GM12878 (cell line): ENCODE measurements at places on chromosomes 7 and 10. TPM values are rescaled to one million over a fixed set of nuclear protein-coding genes. Genes with fewer than 3 reads are reported as not detected.

Gene CREM
- 50.5 and 51.3 TPM in 2 replicates for total RNA-seq

Gene SLC39A12
- 0.64 and 0.67 TPM in 2 replicates for total RNA-seq

GRCh38 chr7:33781796-33782195, 123.5 kb upstream of the BMPER start:
- H3K36me3 ChIP-seq: no peaks in the 10 kb centered on the region
- H3K4me3 ChIP-seq: no peak overlapping the region
- no peaks in the 10 kb centered on the region for H3K4me1 ChIP-seq
- H3K27ac ChIP-seq: no peak overlapping the region
- DNase-seq: no peak

DNA sequence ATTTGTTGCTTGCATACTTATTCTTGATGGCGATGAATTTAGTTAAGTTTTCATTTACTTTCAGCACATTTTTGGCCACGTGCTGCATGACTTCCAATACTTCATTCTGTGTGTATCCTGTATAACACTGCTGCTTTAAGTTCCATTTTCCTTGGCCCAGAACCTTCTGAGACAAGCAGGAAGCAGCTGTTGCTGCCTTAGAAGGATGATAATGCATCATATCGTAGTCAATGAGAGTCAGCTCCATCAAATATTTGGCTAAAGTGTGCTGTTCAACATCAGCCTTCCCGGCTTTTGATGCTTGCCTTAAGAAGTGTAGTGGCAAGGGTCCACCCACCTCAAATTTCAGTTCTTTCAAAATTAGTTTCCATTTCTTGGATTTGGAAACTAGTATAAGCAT, 59.2 kb upstream of the GLCCI1 start:
- no peak overlapping the region for H3K27ac ChIP-seq
- H3K4me3 ChIP-seq: no peak overlapping the region
- H3K27me3 ChIP-seq: no peaks in the 10 kb centered on the region
- no peaks in the 10 kb centered on the region for H3K4me1 ChIP-seq
- H3K36me3 ChIP-seq: no peaks in the 10 kb centered on the region

- no peak overlapping the region for H3K27ac ChIP-seq
- H3K36me3 ChIP-seq: no peaks in the 10 kb centered on the region
- peaks cover 5% of the 10 kb centered on the region; the same call in 1 of the 2 replicates for H3K27me3 ChIP-seq
- DNase-seq: no peak
These were observed 52.3 kb downstream of the RBM20 start for GRCh38 chr10:110696436-110696835.

DNA sequence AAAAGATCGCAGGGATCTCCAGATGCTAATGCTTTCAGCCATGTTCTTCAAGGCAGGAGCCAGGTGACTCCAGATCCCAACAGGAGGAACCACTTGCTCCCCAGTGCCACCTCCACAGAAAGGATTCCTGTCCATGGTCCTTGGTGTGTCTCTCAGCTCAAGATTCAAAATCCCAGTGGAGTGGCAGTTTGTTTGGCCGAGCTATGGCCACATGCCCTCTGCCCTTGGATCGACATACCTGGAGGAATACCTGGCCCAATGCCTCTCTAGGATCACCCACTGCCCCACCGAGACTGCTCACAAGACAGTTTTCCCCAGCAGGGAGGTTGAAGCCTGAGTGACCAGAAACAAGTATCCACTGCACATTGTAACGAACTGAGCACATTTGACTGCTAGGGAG, 3.9 kb upstream of the GPRIN2 start:
- peaks cover 4% of the 10 kb centered on the region for H3K27me3 ChIP-seq
- H3K4me3 ChIP-seq: no peak overlapping the region
- no peak for DNase-seq
- no peaks in the 10 kb centered on the region for H3K36me3 ChIP-seq
- H3K27ac ChIP-seq: no peak overlapping the region

DNA sequence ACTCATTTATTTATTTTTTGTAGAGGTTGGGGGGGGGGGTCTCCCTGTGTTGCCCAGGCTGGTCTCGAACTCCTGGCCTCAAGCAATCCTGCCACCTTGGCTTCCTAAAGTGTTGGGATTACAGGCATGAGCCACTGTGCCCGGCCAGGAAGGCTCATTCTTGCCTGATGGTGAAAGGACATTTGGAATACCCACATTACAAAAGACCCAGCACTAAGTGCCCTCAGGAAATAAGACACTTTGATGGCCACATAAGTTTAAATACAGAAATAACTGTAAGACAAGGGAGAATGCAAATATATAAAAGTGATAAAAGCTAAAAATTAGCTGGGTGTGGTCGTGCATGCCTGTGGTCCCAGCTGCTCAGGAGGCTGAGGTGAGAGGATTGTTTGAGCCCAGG, 8.0 kb upstream of the SERPINE1 start:
- no peak overlapping the region for H3K27ac ChIP-seq
- H3K4me1 ChIP-seq: peaks cover 4% of the 10 kb centered on the region
- H3K27me3 ChIP-seq: no peaks in the 10 kb centered on the region
- H3K4me3 ChIP-seq: no peak overlapping the region
- H3K36me3 ChIP-seq: no peaks in the 10 kb centered on the region

DNA sequence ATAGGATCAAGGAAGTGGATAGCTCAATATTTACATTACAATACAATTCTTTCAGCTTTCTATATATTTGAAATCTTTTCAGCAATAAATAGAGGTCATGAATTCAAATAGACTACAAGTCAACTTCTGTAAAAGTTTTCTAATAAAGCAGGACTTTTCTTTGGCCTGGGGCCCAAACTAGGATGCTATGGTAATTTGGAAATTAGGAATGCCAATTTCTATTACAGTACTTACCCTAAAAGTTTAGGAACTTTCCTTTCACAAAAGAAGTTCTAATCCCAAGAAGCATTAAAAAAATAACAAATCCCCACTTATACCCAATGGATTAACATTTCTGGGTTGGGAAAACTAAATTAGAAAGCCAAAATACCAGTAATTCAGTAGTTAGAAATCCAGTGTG, 40.5 kb downstream of the SLC39A12 start:
- peaks cover 6% of the 10 kb centered on the region for H3K4me1 ChIP-seq
- H3K4me3 ChIP-seq: no peak overlapping the region
- no peaks in the 10 kb centered on the region for H3K36me3 ChIP-seq
- no peaks in the 10 kb centered on the region for H3K27me3 ChIP-seq
